ENCODE measurements at places on chromosomes 4 and X.
A peak's percentile ranks its signal among the peaks of the same experiment; 100 is the strongest.

GRCh38 chr4:82614838-82615449 lies 53.2 kb upstream of the TMEM150C start:
- no peak for DNase-seq

- DNase-seq: no peak
Observed at GRCh38 chrX:76202471-76202870, 29.6 kb downstream of the PBDC1 start.

- no peak for DNase-seq
Observed at GRCh38 chrX:47748576-47748975, 88.1 kb upstream of the ZNF81 start.

GRCh38 chr4:8381814-8382581 lies 58.5 kb downstream of the ACOX3 start:
- no peak for DNase-seq

GRCh38 chr4:185868983-185869382 lies 57.0 kb upstream of the SORBS2 start:
- no peak for DNase-seq

DNA sequence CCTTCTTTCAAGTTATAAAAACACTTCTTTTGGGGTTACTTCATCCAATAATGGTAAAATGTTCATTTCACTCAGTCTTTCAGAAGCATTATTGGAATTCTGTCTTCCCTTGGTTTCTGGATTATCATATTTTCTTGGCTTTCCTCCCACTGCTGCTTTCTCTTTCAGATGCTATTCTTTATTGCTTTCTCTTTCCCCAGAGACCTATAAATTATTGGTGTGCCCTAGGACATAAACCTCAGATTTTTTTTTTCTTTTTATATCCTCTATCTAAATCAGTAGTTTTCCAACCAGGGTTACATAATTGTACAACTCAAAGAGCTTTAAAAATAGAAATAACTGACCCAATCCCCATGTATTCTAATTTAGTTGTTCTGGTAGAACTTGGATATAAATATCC lies 1005.5 kb downstream of the ARAP2 start:
- DNase-seq: no peak

DNA sequence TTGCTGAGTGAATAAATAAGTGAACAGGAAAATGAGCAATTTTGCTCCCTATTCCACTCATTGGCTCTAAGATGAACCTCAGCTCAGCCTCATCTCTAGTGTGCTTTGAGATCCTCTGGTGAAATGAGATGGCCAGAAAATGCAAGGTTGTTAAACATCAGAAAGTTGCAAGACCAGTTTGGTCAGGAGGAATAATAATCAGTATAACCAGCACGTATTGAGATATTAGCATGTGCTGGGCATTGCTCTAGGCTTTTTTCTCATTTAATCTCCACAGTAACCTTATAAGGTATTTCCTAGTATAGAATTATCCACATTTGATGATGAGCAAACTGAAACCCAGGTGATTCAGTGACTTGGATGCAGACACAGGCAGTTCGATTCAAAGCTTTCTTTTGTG lies 110.5 kb upstream of the PAK3 start:
- DNase-seq: no peak

DNA sequence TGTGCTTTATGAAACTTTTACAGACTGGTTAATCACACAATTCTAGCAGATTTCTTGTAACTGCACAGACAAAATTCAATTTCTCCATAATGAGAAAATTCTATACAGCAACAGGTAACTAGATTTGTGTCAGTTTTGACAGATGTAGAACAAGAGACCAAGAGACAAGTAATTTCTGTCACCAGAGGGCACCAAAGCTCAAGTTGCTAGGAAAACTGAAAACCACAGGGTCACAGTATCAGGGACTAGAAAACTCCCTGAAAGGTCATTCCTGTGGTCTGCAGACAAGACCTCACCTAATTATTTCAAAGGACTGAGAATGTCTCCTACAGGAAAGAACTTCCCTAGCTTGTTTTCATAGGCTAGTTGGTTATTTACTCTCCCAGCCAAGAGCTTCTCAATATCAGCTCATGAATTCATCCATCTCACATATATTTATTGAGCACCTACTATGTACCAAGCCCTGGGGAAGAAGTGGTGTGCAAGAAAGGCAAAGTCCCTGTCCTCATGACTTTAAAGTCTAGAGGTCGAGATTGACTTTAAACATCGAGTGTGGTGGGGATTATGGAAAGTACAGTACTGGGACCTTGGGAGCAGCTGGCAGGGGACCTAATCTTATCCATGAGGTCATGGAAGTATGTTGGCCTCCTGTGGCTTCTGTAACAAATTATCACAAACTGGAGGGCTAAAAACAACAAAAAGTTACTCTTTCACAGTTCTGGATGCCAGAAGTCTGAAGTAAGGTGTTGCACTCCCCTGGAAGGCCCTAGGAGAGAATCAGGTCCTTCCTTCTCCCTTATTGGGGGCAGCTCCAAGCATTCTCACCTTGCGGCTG lies 47.8 kb upstream of the SETD7 start:
- peak; percentile 51 for DNase-seq
